ENCODE measurements at places on chromosomes 6 and 20. TPM values are rescaled to one million over a fixed set of nuclear protein-coding genes. Genes with fewer than 3 reads are reported as not detected.

GRCh38 chr20:51497542-51498467 lies 44.7 kb downstream of the NFATC2 start:
- DNase-seq: peak; percentile 35

PTCRA gene
- not detected for total RNA-seq

DNA sequence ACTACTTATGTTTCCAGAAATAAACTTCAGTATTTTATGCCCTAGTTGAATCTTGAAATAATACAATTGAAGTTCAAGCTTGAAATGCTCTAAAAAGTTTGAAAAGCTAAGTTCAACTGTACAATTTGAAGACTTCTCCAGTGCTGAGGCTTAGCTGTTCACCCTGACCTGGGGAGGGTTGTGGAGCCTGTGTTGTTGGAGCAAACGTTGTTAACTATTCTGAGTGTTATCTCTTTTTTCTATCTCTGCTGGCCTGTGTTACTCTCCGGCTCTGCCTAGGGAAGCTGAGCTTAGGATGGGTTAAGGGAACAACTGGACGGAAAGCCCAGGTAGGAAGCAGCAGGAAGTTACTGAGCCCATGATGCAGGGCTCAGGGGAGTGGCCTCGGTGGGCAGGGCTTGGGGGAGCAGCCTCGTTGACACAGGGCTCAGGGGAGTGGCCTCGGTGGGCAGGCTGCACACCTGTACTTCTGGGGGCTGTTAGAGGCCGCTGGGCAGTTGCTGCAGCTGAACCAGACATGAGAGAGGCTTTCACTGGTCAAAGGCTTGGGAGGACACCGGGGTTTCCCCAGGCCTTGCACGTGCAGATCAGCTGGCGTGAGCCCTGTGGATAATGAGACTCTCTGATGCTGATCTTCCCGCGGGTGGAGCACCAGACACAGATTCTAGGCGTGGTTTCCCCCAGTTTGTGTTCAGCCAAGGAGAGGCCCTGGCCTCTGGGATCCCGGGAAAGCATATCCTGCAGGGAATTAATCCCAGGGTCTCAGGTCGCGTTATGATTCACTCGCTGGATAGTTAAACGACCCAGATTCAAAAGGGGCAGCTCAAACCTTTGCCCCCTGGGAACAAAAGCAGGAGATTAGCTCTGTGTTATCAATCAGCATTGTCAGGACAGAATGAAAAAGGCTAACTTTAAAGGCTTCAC lies 58.9 kb downstream of the ERMARD start:
- peak; percentile 23 for DNase-seq

NRN1 gene
- 38.3 TPM for total RNA-seq

PDRG1 gene
- total RNA-seq: 9.7 TPM

GINS1 gene
- 37.1 TPM for total RNA-seq

- no peak for DNase-seq
Measured at GRCh38 chr20:46117704-46118467, at the start of gene CD40. CD40 (plus strand) TSS chr20:46118314; CDS start chr20:46118344, 30 bp downstream.

PSMF1 gene
- total RNA-seq: 71.8 TPM

DNA sequence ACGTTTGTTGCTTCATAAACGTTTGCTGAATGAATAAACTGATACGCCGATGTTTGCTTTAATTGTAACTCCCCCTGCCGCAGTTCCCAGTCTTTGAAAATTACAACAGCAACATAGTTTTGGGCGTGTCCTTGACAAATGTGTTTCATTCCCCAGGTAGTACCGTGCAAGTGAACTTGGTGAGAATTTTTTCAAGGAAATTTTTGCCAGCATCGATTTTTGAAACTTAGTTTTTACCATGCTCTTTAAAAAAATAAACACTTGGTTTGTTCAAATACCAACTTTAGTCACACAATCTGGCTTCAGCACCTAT lies 60.1 kb downstream of the FAM217A start:
- DNase-seq: no peak
